ENCODE measurements at places on chromosomes 16 and 17.

DNA sequence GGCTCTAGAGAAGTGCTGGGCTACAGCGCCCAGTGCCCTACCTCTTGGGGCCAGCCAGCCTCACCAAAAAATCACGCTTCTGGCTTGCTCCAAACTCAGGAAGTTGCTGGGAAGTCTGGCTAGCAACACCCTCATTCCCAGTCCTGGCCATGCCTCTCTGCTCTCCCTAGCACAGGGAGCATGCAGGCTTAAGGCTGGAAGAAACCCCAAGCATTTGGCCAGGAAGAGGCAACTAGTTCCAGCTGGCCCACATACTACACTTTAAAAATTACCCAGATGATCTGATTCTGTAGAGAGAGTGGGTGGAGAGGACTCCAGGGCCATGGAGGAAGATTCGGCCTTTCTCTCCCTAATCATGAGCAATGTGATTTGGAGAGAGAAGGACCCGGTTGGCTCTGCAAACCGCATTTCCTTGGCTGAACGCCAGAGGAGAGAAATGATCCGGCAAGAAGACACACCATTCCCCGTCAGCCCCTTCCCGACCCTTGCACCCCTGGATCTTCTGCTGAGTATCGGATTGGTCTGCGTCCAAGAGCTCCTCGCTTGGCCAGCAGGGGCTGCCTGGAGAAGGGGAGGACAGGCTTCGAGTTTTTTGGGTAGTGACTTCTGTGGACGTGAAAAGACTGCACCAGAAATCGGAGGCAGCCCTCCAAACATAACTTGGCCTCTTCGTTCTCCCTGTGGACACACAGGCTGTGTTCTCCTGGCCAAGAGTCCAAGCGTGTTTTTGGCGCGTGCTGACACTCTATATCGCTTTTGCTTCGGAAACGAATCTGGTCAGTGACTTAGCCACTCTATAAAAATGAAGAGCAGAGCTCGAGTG is 406.3 kb downstream of the WWOX start:
- DNase-seq, result no peak

GRCh38 chr16:90057738-90058173 is 19.4 kb downstream of the PRDM7 start:
- no peak for DNase-seq

DNA sequence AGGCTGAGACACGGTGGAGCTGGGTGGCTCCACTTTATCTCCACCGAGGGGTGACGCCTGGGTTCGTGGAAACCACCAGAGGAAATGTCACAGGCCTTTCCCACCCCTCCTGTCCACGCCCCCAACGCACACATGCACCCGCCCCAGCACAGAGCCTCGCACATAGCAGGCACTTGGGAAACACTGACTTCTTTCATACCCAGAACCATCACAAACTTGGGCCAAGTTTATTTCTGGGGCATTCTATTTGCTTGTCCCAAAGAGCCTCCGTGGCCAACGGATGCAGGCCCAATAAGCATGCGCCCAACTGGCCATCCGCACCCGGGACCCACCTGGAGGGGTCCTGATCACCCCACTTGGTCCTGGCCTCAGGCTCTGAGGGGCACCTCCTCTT is 3.3 kb downstream of the BCAR1 start:
- no peak for DNase-seq

DNA sequence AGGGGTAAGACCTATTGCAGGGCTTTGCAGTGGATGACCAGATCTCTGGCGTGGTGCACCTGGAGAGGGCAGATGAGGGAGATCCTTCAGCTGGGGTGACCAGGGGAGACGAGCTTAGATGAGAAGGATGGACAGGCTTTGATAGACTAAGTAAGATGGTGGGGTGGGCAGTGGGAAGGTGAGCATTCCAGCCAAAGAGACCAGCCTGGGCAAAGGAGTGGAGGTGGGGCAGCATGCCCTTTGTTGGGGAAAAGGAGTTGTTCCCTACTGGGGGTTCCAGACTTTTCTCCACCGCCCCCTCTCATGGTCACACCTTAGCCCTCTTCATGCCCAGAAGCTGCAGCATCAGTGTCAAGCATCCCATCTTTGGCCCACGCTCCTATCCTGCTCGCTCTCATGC is 27.6 kb downstream of the ANKRD40 start:
- no peak for DNase-seq

GRCh38 chr16:7745276-7745675 is 412.6 kb downstream of the RBFOX1 start:
- DNase-seq, result no peak

GRCh38 chr17:4515501-4515900 is 16.8 kb downstream of the SPNS2 start:
- DNase-seq, result no peak

GRCh38 chr16:14436401-14436955 is 193.6 kb downstream of the PARN start:
- DNase-seq, result no peak

DNA sequence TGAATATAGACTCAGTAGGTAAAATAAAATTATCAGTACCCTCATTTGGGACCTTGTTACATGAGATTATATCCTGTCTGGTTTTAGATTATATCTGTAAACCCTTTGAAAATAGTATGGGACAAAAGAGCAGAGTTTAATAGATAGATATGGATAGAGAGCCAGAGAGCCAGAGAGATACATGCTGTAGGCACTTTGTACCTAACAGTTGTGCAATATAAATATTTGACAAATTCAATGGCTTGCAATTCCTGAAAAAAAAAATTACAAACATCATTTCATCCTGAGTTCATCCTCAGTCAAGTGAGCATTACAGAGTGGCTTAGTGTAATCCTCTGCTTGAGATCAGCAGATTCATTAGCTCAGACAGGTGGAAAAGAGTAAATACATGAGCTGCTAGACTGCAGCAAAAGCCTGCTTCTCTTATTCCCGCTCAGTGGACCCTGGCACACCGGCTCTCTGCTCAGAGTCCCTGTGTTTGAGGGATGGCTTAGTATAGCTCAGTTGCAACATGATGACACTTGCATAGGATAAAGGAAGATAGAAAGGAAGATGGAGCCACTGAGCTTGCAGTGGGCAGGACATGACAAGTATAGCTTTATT is 931.6 kb upstream of the GOT2 start:
- DNase-seq, result no peak
